ENCODE measurements at places on chromosomes 6 and 20.

GRCh38 chr20:36318166-36318565 is 12.0 kb downstream of the DLGAP4 start:
- DNase-seq: no peak

- no peak for DNase-seq
Observed at GRCh38 chr6:52925919-52926792, 16.7 kb upstream of the GSTA3 start.

DNA sequence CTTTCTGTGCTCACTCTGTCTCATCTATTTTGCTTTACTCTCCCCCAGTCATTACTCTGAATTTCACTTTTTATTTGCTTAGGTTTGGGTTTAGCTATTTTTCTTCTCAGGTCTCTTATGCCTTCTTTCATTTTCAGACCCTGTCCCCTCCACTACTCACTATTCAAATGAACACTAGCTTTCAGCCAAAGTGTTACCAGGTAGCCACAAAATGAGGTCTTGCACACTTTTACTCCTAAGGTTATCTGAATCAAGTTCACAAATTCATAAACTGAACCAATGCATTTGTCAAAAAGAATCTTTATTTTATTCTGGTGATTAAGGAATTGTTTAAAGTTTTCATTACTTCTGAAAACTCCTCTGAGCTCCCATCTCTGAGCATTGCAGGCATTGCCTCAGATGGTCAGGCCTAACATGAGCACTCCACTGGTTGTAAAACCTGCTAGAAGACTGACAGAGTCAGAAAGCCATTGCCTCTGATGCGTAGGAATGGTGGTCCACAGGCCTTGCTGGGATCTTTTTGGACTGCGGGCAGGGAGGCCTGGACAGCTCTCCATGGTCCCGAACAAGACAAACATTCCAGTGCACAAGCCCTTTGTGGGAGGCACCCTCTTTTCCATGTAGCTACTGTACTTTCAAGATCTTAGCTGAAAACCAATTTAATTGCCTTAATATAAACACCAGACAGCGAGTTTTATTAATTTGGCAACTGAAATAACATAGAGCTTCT is 48.5 kb downstream of the FYN start:
- no peak for DNase-seq

GRCh38 chr6:108561742-108562502 is 1.2 kb downstream of the FOXO3 start:
- DNase-seq: no peak

GRCh38 chr6:109393886-109394281 is 11.6 kb upstream of the CD164 start:
- DNase-seq: no peak

DNA sequence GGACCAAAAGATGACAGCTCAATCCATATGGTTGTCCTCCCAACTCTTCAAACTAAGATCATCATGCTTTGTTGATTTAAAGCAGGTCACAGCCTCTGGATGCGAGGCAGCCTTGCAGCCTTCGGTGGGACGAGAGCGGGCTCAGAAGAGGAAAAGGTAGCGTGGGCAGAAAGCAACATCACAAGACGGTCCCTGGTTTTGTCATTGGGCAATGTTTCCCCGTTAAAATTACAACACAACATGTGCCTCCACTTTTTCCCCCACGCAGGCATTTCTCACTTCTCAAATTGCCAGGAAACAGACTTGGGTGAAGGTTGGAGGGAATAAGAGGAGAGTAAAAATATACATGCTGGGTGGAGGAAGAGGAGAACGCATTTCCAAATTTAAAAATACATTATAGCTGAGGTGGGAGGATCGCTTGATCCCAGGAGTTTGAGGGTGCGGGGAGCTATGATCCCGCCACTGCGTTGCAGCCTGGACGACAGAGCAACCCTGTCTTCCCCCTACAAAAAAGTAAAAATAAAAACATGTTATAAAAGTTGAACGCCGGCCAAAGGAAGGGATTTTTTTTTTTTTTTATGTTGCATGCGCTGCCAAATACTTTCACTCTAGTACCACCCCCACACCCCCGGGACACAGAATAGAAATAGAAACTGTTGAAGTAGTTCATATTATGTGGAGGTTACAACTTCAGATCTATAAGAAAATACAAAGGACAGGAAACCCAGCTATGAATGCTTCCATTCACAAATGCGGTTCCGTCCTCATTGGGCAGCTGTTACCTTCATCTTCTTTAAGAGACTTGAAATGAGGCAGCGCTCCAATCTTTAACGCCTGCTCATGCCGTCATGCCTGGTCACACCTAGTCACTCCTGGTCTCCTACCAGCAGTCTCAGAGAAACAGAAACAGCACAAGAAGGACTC is 13.9 kb upstream of the NAA20 start:
- DNase-seq: no peak

GRCh38 chr6:110595112-110595511 is 118.7 kb upstream of the SLC22A16 start:
- DNase-seq: no peak

DNA sequence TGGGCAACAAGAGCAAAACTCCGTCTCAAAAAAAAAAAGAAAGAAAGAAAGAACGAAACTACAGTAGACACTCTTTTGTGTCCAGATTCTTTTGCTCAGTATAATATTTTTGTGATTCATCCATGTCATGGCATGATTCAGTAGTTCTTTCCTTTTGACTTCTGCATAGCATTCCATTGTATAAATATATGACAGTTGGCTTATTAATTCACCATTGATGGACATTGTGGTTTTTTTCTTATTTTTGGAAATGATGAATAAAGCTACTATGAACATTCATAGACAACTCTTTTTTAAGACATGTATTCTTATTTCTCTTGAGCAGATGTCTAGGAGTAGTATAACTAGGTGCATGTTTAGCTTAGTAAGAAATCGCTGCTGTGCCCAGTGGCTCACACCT is 10.3 kb upstream of the IER3 start:
- no peak for DNase-seq

GRCh38 chr6:91653895-91654294 is 1067.0 kb upstream of the MAP3K7 start:
- no peak for DNase-seq

- DNase-seq: no peak
Observed at GRCh38 chr6:114364301-114364700, 21.5 kb upstream of the HS3ST5 start.

DNA sequence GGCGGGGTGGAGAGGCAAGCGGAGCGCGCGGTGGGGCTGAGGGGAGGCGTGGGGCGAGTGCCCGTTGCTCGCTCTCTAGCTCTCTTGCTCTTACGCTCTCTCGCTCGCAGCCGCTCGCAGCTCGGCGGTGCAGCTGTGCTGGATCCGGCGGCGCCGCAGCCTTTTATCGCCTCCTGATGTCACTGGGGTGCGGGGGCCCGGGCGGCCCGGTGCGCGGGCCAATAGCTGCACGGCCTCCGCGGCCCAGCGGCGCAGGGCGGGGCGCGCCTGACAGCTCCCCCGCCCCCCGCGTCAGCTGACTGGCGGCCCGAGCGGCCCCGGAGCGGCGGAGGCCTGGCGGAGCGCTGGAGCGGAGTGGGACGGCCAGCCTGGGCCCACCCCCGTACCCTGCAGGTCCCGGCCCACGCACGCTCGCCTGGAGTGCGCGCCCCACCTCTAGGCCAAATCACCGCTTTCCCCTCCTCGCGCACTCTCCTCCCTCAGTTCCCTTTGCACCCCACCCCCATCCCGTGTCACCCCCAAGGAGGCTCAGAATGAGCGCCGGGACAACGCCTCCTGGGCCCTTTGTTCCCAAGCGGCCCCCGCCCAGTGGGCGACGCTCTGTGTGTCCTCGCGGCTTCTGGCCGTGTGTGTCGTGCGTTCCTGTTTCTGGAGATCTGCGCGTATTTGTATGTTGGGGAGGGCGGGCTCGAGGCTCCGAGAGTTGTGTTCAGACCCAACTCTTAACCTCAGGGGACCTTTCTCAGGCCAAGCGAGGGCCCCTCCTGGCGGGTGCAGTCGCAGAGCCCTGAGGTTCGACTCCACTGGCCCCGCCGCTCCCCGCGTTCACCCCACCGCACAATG is at the start of gene MAFB:
MAFB (minus strand) TSS at position 137 of the 843 bp plus-strand sequence. CDS start 386 bp downstream, outside the sequence.
- DNase-seq: peak; percentile 52

- DNase-seq: no peak
Observed at GRCh38 chr20:44418069-44418905, 57.4 kb upstream of the TTPAL start.

DNA sequence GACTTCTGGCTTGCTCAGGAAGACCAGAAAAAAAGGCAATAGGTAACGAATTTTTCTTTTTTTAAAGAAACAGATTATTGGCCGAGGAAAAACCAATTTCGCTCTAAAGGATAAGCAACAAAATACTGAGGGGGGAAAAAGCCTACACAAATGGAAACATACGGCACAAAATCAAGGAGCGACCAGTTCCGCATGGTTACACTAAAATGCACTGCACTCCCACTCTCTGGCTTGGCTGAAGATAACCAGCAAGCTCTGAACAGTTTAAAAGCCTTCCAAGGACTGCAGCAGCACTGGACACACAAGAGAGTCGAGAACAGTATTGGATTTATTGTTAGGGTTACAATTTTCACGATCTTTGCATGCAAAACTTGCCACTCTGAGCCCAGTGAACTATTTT is 881 bp upstream of the MAP7 start:
- no peak for DNase-seq

- no peak for DNase-seq
Observed at GRCh38 chr6:39100358-39100757, 14.6 kb downstream of the SAYSD1 start.

GRCh38 chr20:2285193-2285592 is 10.6 kb upstream of the TGM3 start:
- no peak for DNase-seq

DNA sequence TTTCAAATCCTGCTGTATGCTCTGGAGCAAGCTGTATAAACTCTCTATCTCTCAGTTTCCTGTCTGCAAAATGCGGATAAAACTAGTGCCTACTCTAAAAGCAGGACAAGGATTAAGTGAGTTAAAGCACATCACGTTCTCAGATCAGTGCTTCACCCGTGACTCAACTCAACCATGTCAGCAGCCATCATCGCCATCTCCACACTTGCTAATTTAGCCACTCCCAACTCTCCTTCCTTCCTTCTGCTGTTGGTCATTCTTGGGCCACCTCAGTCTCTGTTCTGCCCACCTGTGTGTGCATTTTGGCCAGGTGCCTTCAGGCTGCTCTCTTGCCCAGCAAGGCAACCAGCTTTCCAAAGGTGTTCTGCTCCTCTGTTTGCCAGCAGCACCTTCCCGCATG is 260.0 kb upstream of the CDYL start:
- no peak for DNase-seq

- no peak for DNase-seq
Observed at GRCh38 chr6:28969129-28969528, 36.0 kb downstream of the ZNF311 start.

- no peak for DNase-seq
Observed at GRCh38 chr20:24704899-24705298, 235.5 kb downstream of the SYNDIG1 start.

DNA sequence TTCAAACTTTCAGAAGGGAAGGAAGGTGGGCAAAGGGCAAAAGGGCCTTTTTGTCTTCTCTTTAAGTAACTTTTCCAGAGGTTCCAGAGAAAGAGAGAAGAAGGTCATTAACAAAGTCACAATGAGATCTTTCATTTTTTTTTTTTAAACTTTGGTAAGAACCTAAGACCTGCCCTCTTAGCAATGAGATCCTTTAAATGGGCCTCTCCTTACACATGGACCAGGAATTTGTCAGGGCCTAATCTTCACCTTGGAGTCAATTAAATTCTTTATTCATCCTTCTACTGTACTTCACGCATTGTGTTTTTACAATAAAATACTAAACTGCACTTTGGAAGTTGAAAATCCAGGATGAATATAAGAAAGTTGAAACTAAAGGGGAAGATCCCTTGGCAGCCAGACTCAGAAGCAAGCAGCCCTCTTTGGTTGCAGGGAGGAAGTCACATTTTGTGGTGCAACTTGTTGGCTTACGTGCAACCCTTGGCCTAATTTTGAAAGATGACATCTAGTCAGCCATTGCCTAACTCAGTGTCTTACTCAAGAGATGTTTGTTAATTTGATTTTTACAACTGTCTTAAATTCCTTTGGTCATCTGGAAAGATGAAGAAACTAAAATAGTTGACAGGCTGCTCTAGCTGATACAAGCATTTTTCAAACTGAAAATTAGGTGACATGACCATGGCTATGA is 11.9 kb upstream of the TMEM170B start:
- no peak for DNase-seq

GRCh38 chr6:2714111-2714895 is 36.4 kb downstream of the MYLK4 start:
- no peak for DNase-seq

- no peak for DNase-seq
Observed at GRCh38 chr6:132205946-132206345, 195.3 kb downstream of the MOXD1 start.

DNA sequence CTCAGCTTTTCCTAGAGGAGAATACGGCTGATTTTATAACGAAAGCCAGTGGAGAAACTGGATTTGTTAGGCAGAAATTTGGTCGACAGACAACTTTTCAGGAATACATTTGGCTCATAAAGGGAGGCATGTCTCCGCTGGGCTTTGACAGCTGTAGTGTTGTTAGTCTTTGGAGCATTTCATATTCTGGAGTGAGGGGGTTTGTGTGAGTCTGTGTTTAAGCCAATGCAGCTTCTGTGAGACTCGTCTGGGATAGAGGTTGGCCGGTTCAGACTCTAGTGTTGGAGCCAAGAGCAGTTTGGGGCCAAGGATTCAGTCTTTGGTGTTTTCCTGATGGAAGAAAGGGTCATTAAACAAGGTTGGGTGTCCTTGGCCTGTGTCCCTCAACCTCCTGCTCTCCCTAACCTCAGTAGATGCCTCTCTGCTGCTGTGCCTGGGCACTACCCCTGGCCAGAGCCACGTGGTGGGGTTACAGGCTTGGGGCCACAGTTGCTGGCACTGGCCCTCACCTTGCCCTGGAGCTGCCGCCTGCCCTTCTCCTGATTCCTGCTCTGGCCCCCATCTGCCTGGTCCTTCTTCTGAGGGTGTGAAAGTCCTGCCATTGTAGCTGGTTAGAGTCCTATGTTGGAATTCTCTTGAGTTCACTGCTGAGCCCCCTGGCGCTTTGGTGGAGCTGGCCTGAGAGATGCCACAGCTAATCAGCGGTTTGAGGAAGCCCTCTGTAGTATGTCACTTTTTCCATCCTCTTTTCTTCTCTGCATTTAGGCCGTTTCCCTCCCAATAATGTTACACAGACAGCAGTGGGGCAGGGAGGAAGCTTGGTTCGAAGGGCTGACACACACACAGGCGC is 6.9 kb downstream of the PTK7 start:
- no peak for DNase-seq

GRCh38 chr6:109515781-109516409 is 32.9 kb upstream of the ZBTB24 start:
- no peak for DNase-seq

GRCh38 chr6:50591135-50591534 is 122.2 kb upstream of the TFAP2D start:
- DNase-seq: no peak
